NCI-H2081 (cell line): ENCODE measurements at places on chromosomes 13 and 19.

- DNase-seq: peak; percentile 7
Measured at GRCh38 chr13:24282256-24282655, 27.1 kb upstream of the C1QTNF9 start.

DNA sequence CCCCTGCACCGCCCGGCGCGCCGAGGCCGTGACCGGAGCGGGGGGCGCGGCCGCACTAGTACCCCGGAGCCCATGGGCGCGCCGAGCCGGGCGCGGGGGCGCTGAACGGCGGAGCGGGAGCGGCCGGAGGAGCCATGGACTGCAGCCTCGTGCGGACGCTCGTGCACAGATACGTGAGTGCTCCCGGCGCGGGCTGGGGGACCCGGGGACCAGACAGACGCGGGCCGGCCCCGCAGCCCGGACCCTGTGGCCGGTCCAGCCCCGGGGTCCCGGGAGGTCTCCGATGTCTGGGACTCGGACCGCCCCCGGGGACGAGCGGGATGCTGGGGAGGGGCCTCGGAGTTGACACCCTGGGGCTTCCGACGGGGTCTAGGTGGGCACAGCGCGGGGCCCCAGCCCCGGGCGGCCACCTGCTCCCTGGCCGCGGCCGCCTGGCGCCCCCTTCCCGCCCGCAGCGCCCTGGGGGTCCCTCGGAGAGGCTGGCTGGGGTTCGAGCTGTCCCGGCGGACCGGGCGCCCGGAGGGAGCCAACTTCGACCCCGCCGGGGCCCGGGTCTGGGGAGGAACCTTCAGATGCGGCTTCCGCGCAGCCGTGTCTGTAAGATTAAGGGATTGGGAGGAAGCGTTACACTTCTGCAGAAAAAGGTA is 568 bp downstream of the ATP11A start:
- DNase-seq: no peak

- no peak for DNase-seq
Measured at GRCh38 chr19:29268103-29268502, 55.2 kb upstream of the UQCRFS1 start.

GRCh38 chr19:6224308-6224675 is 55.5 kb downstream of the MLLT1 start:
- DNase-seq: no peak

GRCh38 chr13:22193070-22193469 is 522.2 kb downstream of the FGF9 start:
- no peak for DNase-seq

DNA sequence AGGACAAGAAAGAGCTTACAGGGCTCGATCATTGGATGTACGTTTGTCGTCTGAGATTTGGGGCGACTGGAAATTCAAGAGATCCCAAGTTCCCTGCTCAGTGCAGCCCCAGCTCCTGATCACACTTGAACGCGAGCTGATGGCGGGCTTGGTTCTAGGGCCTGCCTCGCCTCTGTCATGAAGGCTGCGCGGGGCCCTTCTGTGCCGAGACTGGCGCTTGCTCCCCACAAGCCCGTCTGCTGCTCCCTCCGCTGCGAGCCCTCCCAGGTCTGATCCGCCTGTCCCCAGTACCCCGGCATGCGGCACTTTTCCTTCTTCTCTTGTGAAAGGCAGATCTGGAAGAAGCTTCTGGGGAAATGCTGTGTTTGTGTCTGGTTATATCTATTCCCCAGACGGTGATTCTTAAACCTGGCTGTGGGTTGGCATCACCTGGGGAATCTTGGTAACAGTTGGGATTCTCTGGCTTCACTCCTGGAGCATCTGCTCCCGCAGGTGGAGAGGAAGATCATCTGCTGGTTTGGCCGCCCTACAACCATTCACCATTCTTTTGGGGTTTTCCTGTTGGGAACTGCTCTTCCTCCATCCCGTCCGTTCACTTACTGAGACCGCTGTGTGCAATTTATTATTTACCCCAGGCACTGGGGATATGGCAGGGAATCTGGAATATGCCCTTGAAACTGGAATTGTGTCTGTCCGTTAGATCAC is 43.6 kb downstream of the SIPA1L3 start:
- DNase-seq: no peak

DNA sequence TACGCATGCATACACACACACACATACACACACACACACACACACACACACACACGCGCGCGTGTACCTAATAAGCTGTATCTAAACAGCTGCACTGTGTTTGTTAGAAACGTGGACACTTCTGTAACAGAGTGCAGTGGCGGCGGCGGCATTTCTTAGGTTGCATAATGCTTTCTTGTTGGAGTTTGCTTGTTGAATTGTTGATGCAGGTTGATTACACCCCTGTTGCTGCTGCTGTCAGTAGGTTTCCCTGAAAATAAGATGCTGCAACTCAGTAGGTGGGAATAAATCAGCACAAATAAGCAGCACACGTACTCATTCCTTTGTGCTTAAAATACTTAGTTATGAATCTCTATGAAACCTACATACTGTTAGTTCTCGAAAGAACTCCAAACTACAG is 479.2 kb downstream of the LIG4 start:
- DNase-seq: no peak

DNA sequence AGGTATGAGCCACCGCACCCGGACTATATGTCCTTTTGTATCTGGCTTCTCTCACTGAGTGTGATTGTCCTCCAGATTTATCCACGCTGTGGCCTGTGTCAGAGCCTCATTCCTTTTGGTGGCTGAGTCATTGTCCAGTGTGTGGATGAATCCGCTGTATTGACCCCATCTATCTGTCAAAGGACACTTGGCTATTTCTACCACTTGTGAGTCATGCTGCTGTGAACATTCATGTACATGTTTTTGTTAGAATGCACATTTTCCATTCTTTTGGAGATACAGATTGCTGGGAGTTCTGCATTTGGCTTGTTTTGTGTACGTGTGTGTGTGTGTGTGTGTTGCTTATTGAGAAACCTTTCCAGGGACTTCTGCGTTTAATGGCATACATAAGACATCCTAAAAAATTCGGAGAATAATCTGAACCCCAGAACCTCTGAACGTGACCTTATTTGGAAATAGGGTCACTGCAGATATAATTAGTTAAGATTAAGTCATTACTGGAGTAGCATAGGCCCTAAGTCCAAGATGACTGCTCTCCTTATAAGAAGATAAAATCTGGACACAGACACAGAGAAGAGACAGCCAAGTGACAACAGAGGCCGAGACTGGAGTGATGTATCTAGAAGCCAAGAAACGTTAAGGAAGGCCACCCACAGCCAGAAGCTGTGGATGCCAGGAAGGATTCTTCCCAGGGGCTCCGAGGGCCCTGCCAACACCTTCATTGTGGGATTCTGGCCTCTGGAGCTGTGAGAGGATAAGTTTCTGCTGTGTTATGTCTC is 4.9 kb upstream of the GIPC3 start:
- no peak for DNase-seq

GRCh38 chr13:52454459-52454819 is 839 bp upstream of the CKAP2 start:
- peak; percentile 8 for DNase-seq
